RWPE1 (cell line): ENCODE measurements at places on chromosomes 3 and 15.

DNA sequence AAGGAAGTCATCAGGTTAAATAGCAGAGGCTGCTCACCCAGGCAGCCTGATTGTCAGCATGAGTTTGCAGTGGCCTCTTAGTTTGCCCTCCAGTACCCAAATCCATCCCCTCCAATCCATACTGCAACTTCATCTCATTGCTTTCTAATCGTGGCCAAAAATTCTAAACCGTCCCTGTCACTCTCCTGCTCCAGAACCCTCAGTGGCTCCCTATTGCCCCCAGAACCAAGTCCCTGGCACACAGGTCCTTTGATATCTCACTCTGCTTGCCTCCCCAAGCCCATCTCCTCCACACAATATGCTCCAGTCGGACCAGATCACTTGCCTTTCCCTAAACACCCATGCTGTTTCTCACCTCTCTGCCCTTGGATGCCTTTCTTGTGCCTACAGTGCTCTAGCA lies 49.7 kb downstream of the ST8SIA2 start:
- no peak for DNase-seq

GRCh38 chr15:38163658-38164057 lies 89.0 kb upstream of the SPRED1 start:
- no peak for DNase-seq

DNA sequence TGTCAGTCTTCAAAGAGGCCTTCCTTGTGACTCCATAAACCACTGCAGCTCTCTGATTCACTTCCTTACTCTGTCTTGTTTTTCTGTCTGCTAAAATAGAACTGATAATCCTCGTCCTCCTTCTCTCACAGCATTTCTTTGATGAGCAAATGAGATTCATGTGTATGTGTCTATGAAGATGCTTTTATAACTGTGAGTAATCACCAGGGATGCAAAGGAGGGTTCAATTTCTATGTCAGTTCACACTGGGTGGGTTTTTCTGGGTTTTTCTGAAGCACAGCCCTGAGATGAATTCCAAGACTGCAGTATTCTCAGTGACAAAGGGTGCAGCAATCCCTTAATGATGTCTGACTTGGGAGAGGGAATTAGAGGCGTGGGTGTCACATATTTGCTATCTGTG lies 746.6 kb upstream of the CFAP20DC start:
- no peak for DNase-seq

GRCh38 chr3:51734572-51734907 lies 27.7 kb downstream of the GRM2 start:
- DNase-seq, result no peak

DNA sequence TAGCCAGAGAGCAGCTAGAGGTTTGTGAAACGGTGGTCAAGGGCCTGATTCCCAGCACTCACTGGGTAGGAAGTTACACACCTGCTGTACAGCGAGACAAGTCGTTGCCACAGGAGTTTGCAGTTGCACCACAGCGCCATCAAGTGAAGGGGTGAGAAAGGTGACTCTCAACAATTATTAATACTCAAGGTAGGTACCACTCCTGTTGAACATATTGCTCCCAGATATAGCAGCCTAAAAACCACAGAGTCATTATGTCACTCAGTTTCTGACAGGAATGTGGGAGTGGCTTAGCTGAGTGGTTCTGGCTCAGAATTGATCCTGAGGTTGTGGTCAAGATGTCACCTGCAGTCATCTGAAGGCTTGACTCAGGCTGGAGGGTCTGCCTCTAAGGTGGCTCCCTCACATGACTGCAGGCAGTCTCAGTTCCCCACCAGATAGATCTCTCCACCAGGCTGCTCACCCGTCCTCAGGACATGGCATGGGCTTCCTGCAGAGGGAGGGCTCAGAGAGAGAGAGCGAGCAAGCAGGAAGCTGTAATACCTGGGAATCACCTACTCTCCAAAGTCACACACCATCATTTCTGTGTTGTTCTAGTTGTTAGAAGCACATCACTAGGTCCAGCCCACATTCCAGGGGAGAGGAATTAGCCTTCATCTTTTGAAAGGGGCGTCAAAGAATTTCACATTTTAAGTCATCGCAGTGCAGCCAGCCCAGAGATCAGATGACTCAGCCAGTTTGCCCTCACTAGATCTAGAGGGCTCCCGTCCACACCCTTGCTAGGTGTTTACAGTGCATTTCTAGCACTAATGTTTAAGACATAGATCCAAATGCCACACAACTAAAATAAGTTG lies 17.0 kb upstream of the ANO10 start:
- DNase-seq, result peak; percentile 31

DNA sequence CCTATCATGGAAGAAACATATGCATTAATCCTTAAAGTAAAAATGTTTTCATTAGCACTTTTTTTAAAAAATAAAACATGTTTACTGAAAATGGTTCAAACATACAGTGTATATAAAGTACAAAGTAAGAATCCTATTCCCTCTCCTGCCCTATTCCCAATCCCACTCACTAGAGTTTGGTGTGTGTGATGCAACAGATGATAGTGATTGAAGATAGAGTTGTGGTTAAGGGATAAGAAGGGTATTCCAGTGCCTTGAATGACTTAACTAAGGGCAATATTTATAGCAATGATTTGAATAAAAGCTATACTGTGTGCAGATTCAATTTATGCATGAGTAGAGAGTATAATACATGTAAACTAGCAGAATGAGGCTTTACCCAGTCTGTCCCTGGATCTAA lies 18.1 kb downstream of the ZNF280D start:
- no peak for DNase-seq

DNA sequence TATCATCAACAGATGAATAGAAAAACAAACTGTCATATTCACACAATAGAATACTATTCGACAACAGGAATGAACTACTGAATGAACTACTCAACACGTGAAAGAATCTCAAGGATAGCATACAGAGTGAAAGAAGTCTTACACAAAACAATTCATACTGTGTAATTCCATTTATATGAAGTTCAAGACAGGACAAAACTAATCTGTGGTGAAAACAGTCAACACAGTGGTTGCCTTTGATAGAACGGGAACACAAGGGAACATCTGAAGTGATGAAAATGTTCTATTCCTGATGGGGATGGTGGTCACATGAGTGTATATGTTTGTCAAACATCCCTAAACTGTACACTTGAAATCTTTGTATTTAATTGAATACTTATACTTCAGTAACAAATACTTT lies 2.6 kb upstream of the SUSD5 start:
- no peak for DNase-seq

DNA sequence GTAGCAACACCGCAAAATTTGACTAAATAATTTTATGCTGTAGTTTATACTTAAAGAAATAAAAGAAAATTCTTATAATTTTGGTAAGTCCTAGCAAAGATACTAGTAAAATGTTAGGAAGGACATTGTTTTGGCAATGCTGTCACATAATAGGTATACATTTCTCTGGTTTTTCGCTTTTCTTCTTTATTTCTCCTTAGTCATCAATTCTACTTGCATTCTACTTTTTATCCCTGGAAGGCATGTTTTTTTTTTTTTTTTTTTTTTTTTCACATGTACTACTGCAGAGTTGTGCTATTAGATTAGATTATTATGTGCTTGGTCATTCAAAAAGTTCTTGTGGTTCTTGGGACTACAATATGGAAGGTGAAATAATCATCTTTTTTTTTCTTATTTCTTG lies 1421.2 kb downstream of the SI start:
- DNase-seq, result no peak

GRCh38 chr3:33211444-33211843 lies 7.2 kb downstream of the SUSD5 start:
- peak; percentile 51 for DNase-seq

- no peak for DNase-seq
These were observed 133.9 kb downstream of the MYLK start for GRCh38 chr3:123750209-123750608.

DNA sequence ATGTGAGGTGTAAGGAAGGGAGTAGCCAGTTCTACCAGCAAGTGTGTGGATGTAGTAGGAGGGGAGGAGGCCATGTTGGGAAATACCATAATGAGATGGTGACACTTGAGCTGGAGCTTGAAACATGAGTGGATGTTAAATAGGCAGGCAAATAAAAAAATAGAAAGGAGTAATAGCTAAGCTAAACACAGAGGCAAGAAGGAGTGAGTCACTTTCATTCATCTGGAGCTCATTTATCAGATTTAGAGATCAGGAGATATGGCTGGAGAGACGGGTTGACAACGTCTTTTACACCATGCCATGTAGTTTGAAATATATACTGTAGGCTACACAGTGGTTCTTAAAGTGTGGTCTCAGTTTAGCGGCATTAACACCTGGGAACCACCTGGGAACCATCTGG lies 390.5 kb downstream of the DIPK2A start:
- no peak for DNase-seq

DNA sequence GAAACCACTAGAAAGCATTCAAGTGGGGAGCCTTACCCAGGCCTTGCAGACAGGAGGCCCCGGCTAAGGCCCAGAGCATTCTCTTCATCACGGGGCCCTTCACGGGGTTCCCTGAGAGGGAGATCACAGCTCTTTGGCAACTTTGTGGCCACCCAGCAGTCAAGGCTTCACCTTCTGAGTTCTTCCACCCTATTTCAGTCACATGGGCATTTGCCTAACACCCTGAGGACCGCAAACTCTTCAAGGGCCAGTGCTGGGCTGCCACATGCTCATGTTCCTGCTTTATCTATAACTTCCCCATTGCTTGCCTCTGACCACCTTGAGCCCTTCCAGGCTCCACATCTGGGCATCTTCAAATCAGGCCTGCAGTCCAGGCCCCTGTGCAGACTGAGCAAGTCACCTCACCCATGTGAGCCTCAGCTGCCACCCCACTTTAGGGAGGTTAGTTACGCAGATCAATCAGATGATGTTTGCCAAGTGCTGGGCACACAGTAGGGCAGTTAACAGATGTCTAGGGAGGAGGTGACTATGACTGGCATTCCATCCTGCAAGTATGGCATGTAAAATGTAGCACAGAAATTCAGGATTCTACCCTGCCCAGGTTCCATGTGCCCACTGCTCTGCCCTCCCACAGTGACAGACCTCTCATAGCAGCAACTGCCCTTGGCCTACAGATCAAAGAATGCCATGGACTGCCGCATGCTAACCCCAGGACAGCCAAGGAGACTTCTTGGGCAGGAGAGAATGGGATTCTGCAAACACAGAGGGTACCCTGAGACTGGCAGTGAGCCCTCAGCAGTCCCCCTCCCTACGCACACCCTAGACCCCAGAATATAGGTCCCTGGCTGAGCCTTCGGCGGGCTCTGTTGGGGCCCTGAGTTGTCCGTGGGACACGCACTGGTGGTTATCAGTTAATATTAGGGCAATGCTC lies 37.6 kb upstream of the ZNF710 start:
- DNase-seq, result no peak

DNA sequence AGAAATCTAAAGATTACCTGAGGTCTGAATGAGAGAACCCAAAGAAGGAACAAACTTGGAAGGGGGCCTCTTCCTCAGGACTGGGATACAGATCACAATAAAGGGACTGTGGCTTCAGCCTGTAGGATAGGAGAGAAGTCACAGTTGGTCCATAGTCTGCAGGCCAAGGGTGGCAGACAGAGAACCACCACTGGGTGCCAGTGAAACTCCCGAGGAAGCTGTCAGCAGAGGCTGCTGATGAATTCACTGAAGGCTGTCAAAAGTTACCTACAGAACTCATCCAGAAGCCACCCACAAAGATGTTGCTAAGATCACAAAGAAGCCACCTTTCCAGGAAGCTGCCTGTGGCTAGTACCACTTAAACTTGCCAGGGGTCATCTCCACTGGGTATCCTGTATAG lies 78.5 kb downstream of the TMCO5A start:
- no peak for DNase-seq
